ENCODE measurements at places on chromosomes 1 and 21.
A peak's percentile ranks its signal among the peaks of the same experiment; 100 is the strongest.

DNA sequence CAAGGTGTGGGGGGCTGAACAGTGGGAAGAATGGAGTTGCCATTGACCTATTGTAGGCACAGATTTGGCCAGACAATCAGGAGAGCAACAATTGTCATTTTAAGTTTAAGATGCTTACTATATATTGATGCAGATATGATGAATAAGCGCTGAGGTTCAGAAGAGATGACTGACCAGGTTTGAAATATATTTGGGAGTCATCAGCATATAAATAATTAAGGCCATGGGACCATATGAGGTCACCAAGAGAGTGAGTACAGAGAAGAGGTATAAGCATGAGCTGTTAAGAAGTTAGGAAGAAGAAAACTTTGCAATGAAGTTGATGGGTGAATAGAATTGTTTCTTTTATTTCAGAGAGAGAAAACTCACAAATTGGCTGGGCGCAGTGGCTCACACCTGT lies 4.5 kb upstream of the GADD45A start:
- no peak for DNase-seq

GRCh38 chr1:30659702-30660101 lies 63.7 kb downstream of the MATN1 start:
- DNase-seq: no peak

DNA sequence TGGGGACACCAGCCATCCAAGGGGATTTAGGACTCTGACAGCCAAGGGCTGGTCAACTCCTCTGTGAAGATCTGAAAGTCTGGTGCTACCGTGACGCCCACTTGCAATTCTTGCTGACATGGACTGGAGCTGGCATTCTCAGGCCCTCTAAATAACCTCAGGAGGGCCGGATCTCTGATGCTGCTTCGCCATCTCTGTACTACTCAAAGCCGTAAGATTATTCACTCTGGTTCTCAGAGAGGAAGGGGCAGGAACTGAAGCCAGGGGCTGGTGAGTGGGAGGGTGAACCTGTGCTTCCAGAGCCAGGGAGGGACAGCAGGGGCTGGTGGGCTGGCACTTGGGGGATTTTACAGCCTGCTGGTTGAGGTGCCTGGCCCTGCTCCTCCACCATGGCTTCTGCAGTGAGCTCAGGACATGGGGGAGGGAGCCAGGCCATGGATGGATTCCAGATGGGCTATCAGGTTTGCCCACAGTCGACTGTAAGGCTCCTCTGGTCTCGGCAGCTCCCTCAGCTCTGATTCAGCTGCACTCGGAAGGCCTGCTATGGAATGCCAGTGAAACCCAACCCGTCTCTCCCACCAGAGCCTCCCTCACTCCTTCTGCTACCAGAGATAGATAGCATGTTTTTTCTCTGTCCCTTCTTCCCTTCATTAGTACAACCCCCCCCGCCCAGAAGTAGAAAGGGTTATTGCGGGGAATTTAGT lies 84.5 kb downstream of the PLXNA2 start:
- DNase-seq: peak; percentile 64

DNA sequence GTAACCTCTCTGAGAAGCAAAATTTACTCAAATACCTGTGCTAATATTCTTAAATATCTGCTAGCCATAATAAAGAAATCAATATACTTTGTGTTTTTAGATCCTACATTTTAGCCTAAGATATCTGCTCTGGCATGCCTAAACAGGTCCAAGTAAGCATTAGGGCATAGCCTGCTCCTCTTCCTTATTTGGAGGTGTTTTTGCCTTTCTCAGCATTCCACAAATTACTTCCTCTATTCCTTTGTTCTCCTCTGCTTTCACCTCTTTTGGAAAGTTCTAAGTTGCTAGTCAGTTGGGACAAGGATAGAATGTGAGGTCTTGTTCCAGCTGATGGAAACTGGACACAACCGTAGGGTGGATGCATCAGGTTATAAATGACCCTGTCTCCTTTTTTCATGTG lies 7.2 kb upstream of the OR10X1 start:
- no peak for DNase-seq

GRCh38 chr1:218466341-218467010 lies 121.3 kb downstream of the TGFB2 start:
- no peak for DNase-seq

GRCh38 chr1:214193691-214194090 lies 87.3 kb upstream of the SMYD2 start:
- DNase-seq: no peak

DNA sequence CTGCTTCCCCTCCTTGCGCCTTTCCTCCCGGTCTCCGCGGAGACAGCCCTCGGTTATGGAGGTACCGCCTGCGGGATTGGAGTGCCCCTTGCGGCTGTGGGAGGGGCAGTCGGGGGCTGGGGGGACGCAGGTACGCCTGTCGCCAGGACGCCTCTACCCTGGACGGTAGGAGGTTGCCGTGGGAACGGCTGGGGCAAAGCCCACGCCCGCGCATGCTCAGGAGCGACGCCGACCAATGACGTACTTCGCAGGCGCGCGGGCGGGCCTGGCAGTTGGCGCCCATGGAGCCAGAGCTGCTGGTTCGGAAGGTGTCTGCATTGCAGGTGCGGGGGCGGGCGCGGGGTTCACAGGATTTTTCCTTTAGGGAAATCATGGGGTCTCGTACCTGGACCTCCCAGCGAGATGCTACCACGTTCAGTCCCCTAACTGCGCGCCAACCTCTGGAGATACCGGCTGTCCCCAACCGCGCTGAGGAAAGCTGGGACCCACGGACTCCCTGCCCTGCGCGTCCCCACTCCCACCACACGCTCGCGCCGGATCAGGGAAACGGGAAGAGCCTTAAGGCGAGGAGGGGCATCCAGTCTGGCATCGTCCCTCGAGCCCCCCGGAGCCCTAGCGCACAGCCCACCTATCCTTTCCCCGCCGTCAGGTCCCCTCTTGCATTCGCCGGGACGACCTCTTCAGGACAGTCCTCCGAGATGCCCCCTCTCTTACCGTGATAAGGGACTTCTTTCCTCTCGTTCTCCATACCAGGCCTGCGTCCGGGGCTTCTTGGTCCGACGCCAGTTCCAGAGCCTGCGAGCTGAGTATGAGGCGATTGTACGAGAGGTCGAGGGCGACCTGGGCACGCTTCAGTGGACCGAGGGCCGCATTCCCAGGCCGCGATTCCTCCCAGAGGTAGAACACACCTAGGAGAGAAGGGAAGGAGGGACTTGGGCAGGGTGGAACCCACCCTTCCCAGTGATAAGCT lies at the start of gene IQCC:
Gene IQCC, plus strand, starts transcription at position 271 of the 970 bp plus-strand sequence. Its CDS starts 11 bp downstream, at position 282.
- DNase-seq: peak; percentile 78

DNA sequence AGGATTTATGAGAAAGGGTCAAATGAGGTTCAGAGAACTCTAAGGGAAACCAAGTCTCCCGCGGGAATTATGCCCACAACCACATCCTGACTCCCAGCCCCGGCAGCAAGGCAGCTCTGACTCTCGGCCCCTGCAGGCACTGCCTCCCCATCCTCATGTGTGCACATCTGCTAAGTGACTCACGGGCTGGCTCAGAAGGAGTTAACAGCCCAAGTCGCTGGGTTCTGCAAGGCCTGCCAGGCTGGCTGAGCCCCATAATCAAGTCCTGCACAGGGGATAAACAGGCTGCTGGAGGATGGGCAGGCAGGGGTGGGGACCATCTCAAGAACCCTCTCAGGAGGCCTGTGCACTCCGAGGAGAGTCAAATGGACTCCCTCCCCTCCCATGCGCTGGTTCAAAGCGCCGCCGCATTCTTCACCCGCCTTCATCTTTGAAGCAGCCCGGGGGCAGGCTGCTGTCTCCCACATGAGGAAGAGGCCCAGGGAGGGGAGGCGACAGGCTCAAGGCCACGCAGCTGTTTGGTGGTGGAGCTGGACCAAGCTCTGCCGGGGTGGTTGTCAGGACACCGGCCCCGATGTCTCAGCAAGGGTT lies 344.3 kb downstream of the MATN1 start:
- no peak for DNase-seq

DNA sequence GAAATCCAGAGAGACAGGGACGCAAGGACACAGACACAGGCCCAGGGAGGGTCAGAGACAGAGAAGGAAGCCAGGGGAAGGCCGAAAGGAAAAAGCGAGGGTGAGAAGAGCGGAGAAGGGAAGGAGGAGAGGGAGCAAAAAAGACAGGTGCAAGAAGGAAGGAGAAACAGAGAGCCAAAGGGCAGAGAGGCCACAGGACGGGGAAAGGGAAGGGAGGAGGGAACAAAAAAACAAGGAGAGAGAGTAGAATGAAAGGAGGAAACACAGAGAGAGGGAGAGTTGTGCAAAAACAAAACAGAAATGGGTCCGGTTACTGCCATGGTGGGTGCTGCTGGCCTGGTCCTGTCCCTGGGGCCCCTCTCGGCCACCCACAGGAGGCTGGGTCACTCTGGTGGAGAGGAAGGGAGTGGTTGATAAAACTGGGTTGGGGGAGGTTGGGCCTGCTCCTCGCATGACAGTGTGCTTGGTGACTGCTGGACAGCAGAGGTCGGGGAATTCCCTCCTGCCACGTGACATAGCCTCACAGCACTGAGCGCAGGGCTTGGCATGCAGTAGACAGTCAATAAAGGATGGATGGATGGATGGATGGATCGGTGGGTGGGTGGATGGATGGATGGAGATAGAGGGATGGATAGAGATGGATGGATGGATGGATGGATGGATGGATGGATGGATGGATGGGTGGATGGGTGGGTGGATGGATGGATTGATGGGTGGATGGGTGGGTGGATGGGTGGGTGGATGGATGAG lies 64.8 kb downstream of the RAP1GAP start:
- no peak for DNase-seq

DNA sequence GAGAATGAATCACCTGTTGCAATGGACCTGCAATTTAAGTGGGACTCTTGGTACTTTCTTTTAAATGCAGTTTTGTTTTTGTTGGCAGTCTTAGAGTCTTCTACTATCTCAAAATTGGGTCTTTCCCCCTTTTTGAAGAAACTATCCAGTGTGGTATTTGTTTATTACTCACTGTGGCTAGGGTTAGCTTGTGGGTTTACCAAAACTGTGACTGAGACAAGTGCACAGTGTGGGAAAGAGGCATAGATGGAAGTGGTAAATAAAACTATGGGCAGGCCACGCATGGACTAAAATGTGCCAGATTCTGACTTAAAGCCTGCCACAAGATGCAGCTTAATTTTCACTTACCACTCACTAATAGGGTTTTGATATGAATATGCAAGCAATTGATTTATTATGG lies 1441.7 kb downstream of the PLA2G4A start:
- DNase-seq: no peak

- DNase-seq: no peak
Measured at GRCh38 chr1:152411134-152411533, 2.9 kb downstream of the CRNN start.

DNA sequence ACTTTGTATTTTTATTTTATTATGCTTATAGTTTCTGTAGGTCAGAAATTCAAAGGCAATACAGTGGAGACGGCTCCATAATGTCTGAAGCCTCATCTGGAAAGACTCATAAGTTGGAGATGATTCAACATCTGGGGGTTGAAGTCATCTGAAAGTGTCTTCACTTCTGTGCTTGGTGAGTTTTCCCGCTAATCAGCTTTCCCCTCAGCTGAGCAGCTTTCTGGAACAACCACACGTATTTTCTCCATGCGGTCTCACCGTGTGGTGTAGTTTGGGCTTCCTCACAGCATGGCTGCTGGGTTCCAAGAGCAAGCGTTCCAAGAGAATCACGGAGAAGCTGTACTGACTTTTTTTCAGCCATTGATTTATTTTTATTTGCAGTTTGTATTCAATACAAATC lies 7.6 kb upstream of the DDI2 start:
- DNase-seq: no peak

- DNase-seq: no peak
Measured at GRCh38 chr1:194654956-194655355, 1468.5 kb upstream of the B3GALT2 start.

- no peak for DNase-seq
Measured at GRCh38 chr1:119943216-119943615, 46.9 kb upstream of the ADAM30 start.

GRCh38 chr1:108033550-108033951 lies 68.6 kb upstream of the VAV3 start:
- DNase-seq: no peak

DNA sequence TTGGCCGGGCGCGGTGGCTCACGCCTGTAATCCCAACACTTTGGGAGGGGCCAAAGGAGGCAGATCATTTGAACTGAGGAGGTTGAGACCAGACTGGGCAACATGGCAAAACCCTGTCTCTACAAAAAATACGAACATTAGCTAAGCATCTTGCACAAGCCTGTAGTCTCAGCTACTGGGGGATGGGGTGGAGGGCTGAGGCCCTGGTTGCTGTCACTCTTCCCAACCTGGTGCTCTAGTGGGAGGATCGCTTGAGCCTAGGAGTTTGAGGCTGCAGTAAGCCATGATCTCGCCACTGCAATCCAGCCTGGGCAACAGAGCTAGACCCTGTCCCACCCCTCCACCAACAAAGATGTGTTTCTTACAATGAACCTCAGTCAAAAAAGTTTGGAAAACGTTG lies 2.8 kb downstream of the PHGDH start:
- peak; percentile 78 for DNase-seq

GRCh38 chr1:166350490-166350889 lies 183.7 kb upstream of the FAM78B start:
- DNase-seq: no peak

DNA sequence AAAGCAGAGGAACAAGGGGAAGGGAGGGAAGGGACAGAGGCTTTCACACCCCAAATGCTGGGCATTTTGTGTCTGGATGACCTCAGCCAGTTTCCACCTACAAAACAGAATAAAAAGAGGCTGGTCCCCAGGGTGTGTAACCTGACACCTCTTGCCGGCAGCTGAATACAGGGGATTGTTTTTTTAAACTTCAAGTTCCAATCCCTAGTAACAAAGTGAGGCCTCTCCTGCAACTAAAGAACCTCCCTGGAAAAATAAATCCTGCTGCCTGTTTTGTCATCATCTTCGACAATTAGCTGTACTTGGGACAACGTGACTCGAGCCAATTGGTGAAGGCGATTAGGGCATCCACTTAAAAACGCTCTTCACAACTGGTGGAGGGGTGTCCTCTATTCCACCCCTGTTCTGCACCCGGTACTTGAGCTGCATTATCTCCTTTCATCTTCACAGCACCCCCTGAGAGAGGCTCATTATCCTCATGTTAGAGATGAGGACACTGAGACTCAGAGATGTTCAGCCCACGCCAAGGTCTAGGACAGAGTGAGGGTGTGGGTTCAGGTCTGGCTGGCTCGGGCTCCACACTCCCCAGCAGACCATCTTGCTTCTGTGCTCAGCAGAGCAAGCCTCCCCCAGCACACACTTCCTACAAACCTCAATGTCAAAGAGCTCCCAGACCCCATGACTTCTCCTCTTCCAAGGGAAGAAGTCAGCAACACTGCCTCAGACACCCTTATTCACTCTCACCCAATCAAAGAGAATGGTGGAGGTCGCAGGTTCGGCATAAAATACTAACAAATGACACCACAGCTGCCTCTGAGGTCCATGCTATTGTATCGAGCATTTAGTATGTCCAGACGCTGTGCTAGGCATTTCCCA lies 15.2 kb downstream of the ITPKB start:
- DNase-seq: no peak

GRCh38 chr1:60857851-60858250 lies 224.5 kb upstream of the NFIA start:
- DNase-seq: no peak

DNA sequence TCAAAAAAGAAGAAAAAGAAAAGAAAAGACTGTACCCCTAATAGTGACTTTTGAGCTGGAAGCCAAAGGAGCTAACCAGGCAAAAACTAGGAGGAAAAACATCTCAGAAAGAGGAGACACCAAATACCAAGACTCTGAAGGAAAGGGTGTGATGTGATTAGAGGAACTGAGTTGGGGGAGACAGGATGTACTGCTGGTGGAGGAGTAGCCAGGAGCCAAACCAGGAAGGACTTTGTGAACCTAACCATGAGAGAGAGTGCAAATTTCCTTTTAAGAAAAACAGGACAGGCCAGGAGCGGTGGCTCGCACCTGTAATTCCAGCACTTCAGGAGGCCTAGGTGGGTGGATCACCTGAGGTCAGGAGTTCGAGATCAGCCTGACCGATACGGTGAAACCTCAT lies 4.1 kb upstream of the RBP7 start:
- no peak for DNase-seq

GRCh38 chr1:118862755-118863154 lies 125.4 kb downstream of the TBX15 start:
- DNase-seq: no peak

Measured in tibial artery (tissue), 4 donors.